ENCODE measurements at places on chromosomes 5 and 9. TPM values are rescaled to one million over a fixed set of nuclear protein-coding genes. Genes with fewer than 3 reads are reported as not detected.

GRCh38 chr5:5511904-5512416 is 89.5 kb downstream of the ICE1 start:
- DNase-seq = no peak

- DNase-seq = no peak
Observed at GRCh38 chr5:598564-598890, 13.6 kb upstream of the CEP72 start.

GRCh38 chr5:175493726-175494125 is 15.4 kb downstream of the SFXN1 start:
- DNase-seq = no peak

DNA sequence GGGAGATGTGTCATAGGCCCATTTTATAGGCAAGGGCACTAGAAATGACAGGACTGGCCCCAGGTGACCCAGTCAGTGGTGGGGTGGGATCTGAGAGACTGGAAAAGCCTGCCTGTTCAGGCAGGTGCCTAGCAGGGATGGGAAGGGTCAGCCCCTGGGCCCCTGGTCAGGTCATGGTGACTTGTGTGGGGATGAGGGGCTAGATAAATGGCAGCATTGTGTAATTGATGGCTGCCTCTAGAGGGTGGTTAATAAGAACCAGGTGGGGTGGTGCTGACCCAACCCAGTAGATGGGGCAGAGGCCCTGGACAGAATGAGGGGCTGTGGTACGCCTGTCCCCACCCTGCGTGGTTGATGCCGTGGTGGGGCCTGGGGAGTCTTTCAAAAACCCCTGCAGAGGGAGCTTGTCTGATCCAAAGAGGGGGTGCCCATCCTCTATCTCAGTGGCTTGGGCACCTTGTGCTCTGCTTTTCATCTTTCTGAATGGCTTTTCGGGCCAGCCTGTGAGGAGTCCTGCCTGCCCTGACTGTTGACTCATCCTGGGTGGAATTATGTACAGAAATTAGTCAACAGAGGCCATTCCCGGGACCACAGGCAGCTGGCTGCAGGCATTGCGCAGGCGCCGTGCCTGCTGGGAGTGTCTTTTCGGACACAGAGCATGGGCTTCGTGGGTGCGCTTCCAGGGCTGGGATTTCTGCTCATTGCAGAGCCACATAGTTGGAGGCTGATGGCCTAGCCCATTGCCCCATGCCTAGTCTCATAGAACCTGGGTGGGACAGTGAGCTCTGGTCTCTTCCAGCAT is 93.6 kb upstream of the PITX1 start:
- peak; percentile 92 for DNase-seq

- DNase-seq = peak; percentile 15
Observed at GRCh38 chr5:126938466-126938865, 91.9 kb downstream of the MARCHF3 start.

GRCh38 chr5:141313711-141314110 is 6.9 kb downstream of the TAF7 start:
- DNase-seq = no peak

DNA sequence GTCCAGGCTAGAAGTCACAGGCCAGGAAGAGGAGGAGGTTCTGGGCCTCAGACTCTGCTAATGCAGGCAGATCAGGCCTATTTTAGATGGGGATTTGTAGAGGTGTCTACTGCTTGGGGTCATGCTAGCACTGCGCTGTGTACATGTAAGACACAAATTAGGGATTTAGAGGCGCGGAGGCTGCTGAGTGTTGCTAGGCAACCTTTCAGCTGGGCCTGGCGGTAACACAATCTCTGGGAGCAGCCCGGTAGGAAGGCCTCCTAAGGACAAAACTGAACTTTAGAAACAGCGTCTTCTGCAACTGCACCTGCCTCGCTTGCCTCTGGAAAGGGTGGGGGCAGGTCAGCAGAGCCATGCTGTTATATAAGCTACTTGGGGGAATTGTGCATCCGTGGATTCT is 147.9 kb downstream of the MACROH2A1 start:
- peak; percentile 0 for DNase-seq

DNA sequence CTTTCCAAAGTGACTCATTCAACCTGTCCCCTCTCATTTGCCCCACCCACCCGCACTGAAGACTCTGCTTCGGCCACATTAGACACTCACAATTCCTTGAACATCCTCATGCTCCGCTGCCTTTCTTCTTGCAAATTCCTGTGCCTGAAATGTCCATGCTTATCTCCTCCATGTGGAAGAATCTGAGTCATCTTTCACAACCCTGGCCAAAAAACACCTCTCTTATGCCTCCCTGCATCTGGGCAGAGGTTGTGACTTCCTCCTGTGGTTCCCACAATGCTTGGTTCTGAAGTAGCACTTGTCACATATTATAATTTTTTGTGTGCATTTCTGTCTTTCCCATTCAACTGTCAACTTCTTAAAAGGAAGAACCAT is 238.6 kb downstream of the ENC1 start:
- DNase-seq = peak; percentile 48

DNA sequence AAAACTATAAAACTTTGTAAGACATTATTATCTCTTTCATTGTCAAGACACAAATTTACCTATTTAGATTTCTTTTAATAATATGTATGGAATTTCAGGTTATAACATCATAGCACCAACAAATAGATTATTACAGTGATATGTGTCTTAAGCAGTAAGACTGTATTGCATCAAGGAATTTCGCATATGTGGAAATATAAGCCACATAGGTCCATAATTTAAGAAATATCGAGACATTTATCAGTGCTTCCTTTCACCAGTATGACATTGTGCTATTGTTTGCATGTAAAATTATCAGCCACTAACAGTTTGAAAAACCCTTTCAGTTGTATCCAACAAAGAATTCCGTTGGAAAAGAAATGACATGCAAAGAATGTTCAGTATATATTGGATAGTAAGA is 186.7 kb upstream of the RASA1 start:
- DNase-seq = no peak

DNA sequence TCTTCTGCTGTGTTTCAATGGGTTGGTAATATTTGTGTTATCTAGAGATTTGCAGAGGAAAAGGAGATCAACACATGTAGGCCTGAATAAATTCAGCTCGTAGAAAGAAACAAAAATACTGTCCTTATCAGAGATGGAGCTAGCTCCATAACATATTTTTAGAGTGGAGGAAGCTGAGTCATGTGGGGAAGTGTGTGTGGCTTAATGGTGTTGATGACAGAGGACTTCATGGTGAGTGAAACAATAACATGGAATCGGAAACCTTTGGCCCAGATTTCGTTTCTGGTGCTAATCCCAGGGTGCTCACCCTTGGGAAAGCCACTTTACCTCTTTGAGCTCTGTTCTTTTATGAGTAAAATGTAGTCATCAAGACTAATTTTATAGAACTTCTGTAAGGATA is 825.0 kb downstream of the TLR4 start:
- no peak for DNase-seq

DNA sequence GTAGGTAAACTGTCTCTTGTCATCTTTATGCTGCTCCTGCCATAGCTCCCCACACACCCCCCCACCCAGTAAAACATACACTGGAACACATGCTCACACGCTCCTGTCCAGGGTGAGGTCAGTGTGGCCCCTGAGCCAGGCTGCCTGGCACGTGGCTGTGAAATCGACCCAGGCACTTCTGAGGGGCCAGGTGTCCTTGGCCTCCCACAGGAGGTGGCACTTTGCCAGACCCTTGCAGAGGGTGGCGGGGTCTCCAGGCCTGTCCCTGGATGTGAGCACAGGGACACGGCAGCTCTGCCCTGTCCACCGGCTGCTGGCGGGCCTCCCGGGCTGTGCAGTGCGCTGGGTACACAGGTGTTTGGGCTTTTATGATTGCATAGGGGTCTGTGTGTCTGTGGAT is 10.0 kb upstream of the CRB2 start:
- DNase-seq = no peak

- no peak for DNase-seq
Observed at GRCh38 chr5:38297830-38298608, 39.7 kb downstream of the EGFLAM start.

DNA sequence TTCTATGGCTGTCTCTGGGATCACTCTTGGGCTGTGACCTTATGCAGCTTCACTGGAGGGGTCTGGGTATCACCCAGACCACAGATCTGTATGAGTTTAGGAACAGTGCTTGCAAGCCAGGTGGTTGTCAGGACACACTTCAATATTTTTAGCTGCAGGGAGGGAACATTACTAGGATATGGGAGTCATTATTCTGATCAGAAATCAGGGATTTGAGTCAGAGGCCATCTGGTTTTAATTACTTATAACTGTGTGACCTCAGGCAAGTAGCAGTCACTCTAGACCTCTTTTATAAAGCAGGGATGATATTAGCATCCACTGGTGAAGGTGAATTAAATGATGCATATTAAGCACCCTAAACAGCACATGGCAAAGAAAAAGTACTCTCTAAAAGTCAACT is 60.1 kb upstream of the NMUR2 start:
- no peak for DNase-seq

GRCh38 chr5:96781031-96781971 is 26.4 kb downstream of the ERAP1 start:
- DNase-seq = peak; percentile 5

GRCh38 chr5:145912594-145912993 is 23.8 kb upstream of the SH3RF2 start:
- DNase-seq = no peak

DNA sequence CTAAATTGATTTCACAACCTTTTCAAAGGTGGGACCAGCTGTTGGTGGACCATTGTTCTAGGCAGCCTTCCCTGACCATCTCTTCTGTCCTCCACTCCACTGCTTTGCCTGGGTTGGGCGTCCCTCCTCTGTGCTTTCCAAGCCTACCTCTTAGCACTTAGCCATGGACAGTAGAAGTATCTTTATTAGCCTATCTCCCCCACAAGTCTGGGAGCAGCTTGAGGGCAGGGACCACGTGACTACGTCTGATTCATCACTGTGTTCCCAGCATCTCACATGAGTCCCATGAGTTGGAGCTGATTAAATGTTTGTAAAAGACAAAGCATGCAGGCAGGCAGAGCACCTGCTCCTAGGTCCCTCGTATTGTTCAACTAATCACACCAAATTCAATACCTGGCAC is 20.9 kb downstream of the MORN5 start:
- DNase-seq = peak; percentile 93

DNA sequence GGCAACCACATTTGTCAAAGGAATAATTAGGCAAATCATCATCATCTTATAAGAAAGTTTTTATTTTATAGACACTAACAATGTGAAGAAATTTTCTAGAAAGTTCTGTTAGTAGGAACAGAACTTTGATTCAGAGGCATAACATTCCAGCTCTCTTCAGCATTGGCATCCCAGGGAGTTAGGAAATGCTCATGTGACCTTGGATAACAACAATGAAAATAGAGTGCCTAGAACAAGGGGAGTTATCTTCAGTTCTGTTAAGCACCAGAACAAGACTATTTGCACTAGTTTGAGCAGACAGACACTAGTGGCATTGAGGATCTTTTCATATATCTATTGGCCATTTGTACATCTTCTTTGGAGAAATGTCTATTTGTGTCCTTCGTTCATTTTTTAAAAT is 7.0 kb upstream of the NMUR2 start:
- DNase-seq = no peak

DNA sequence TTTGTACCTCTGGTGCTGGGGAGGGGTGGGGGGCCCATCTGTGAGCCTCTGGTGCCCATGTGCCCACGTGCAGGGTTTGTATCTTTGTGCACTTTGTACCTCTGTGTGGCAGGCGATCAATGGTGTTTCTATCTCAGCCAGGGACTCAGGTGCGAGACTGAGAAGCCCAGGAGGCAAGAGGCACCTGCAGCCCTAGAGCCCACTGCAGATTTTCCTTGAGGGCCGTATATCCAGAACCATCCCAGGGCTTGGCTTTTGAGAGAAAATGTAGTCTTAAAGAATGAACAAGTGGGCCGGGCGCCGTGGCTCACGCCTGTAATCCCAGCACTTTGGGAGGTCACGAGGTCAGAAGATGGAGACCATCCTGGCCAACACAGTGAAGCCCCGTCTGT is 52.2 kb upstream of the KCNMB1 start:
- no peak for DNase-seq

- DNase-seq = no peak
Observed at GRCh38 chr5:94039101-94039500, 297.7 kb upstream of the POU5F2 start.

DNA sequence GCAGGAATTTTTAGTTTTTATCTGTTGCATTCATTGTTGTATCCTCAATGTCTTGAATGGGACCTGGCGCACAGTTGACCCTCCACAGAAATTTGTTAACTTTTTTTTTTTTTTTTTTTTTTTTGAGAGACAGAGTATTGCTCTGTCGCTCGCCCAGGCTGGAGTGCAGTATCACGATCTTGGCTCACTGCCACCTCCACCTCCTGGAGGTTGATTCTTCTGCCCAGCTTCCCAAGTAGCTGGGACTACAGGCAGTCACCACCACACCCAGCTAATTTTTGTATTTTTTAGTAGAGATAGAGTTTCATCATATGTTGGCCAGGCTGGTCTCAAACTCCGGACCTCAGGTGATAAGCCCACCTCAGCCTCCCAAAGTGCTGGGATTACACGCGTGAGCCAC is 205.9 kb downstream of the ROR2 start:
- no peak for DNase-seq

DNA sequence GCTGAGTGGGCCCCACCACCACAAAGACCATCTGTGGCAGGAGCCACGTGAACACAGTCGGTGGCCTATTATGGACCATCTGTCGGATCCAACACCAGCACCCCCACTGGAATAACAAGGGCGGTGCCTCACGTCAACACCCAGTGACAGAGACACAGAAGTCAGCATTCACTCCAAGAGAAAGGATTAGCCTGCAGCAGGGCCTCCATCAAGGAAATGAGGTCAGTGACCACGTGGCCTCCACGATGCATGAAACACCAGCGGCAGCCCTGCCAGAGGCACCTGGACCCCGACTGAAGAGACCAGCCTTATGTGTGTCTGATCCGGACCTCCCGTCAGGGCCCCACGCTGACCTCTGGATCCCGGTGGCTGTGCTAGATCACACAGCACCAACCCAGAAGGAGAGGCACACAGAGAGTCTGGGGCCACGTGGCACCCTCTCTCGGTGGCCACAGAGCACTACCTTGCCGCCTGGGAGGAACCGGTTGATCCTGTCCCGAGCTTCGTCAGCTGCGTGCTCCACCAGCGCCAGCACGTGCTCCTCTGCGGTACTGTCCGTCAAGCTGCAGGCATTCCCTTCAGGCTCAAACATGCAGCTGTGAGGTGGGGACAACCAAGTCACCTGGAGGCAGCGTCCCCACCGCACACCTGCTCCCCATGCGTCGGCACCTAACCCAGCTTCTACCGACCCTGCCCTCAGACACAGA is 9.0 kb downstream of the BRD9 start:
- no peak for DNase-seq

SHC3 gene
- total RNA-seq = 2.3 TPM

CFAP77 gene
- not detected for total RNA-seq

TRIM36 gene
- total RNA-seq = 13.3 TPM

ESM1 gene
- total RNA-seq = 5.0 TPM

MRPS2 gene
- total RNA-seq = 46.8 TPM

SHISAL2B gene
- not detected for total RNA-seq

GCNT4 gene
- total RNA-seq = 1.7 TPM

PTRH1 gene
- 17.4 TPM for total RNA-seq

SPINK6 gene
- total RNA-seq = not detected

IQGAP2 gene
- total RNA-seq = 6.9 TPM

SLC6A18 gene
- total RNA-seq = not detected

HCN1 gene
- total RNA-seq = not detected

HSD17B3 gene
- total RNA-seq = not detected
